Aorta (tissue), 5 donors: ENCODE measurements at places on chromosomes 7 and 10. TPM values are rescaled to one million over a fixed set of nuclear protein-coding genes. Genes with fewer than 3 reads are reported as not detected.

LRGUK gene
- total RNA-seq: 0.58 TPM

GRCh38 chr10:52741851-52742250 is 30.7 kb downstream of the MBL2 start:
- DNase-seq: no peak

DNA sequence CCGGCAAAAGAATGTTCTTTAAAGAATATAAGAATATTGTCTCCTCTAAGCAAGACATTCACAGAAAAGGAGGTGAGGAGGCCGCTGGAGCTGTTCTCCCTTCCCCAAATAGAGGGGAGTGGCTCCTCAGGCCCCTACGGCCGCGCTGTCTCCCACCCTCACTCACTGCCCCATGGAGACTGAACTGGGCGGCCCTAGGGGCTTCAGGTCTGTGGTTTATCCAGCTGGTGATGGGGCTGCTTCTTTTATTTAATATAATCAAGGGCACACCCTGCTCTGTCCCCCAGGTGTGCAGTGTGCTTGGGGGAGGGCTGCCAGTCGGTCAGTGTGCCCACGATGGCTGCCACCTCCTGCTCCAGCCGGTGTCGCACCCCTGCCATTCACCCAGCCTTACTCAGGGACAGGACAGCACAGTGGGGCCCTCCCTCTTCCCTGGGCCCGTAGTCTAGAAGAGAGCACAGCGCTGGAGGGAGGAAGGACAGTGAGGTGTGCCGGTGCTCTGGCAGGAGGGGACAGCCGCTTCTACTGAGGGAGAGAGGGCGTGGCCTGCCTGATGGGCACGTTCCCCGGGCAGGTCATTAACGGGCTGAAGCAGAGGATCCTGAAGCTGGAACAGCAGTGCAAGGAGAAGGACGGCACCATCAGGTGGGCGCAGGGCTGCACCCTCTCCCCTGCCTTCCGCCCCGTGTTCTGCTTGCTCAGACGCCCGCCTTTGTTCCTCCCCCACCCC is 23.4 kb downstream of the IQCE start:
- no peak for DNase-seq

GRCh38 chr7:83588602-83589240 is 60.2 kb downstream of the SEMA3E start:
- no peak for DNase-seq

- DNase-seq: no peak
These were observed 1059.8 kb downstream of the LRMDA start for GRCh38 chr10:76491216-76491615.

- no peak for DNase-seq
These were observed 442 bp downstream of the STYXL1 start for GRCh38 chr7:76047305-76047810.

- DNase-seq: peak; percentile 47
These were observed 220.3 kb downstream of the EBF3 start for GRCh38 chr10:129743738-129744133.

DNA sequence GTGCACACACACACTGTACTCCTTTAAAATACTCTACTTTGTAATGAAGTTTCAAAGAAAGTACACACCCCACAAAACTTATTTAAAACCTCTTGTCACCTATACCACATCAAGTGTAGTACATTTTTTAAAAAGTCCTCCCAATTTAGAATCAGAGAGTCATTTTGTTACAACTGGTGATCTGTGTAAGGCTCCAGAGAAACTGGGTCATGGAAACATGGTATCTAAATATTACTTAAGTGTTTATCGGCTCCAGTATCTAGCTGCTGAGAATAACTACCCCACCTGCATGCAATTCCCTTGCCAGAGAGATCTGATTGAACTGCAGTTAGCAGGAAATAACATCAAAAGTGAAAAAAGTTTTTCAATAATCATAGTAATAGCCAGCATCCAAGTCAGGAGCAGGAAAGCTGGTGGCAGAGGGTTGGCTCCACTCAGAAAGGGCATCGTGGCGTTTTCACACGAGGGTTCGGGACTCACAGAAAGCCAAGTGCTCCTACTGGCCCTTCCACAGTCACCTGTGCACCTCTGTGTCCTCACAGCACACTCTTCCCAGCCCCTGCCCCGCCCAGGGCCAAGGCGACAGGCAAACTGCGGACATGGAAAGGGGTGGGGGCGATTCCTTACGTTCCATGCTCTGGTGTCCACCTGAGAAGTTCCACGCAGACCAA is 6.5 kb downstream of the RGS10 start:
- peak; percentile 56 for DNase-seq

DNA sequence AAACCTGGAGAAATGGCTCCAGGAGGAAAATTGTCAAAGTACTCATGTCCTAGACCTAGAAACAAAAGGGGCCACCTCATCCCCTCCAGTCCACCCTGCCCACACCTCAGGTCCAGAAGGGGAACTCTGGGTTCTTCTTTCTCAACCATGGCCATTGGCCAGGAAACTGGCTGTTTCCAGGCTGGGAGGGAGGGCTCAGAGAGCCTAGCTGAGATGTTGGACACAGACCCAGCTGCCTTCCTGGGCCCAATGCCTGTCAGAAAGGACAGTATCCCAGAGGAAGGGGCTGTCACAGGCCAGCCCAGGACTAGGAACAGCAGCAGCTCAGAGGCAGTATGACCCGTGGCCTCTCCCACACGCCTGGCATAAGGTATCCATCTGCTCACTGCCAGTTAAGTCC is 9.6 kb downstream of the GRID1 start:
- no peak for DNase-seq

PROSER2 gene
- 8.0 TPM for total RNA-seq

GRCh38 chr10:1240341-1240775 is 184.2 kb downstream of the WDR37 start:
- peak; percentile 72 for DNase-seq

GRCh38 chr10:128507066-128507465 is 380.8 kb upstream of the MKI67 start:
- DNase-seq: no peak

DNA sequence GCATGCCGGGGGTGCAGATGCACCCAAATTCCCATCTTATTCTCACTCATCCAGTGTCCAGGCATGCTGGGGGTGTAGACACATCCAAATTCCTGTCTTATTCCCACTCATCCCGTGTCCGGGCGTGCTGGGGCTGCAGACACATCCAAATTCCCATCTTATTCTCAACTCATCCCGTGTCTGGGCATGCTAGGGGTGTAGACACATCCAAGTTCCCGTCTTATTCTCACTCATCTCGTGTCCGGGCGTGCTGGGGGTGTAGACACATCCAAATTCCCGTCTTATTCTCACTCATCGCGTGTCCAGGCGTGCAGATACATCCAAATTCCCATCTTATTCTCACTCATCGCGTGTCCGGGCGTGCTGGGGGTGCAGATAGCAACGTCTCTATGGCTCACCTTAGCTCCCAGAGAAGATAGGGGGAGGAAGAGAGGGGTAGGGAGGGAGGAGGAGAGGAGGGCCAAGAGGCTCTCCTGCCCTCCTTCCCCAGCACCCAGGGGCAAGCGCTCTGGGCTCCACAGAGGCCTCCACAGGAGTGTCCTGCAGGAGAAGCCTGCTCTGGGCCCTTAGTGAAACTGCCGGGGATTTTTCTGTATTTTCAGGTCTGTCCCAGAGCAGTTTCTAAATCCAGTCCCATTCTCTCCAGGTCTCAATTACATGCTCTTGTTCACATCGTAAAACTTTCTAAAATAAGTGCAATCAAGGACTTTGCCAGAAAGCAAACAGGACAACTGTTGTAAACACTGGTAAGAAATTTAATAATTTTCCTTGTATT is 210.8 kb downstream of the DIP2C start:
- peak; percentile 39 for DNase-seq

CYP26C1 gene
- total RNA-seq: 0.23 TPM

DNA sequence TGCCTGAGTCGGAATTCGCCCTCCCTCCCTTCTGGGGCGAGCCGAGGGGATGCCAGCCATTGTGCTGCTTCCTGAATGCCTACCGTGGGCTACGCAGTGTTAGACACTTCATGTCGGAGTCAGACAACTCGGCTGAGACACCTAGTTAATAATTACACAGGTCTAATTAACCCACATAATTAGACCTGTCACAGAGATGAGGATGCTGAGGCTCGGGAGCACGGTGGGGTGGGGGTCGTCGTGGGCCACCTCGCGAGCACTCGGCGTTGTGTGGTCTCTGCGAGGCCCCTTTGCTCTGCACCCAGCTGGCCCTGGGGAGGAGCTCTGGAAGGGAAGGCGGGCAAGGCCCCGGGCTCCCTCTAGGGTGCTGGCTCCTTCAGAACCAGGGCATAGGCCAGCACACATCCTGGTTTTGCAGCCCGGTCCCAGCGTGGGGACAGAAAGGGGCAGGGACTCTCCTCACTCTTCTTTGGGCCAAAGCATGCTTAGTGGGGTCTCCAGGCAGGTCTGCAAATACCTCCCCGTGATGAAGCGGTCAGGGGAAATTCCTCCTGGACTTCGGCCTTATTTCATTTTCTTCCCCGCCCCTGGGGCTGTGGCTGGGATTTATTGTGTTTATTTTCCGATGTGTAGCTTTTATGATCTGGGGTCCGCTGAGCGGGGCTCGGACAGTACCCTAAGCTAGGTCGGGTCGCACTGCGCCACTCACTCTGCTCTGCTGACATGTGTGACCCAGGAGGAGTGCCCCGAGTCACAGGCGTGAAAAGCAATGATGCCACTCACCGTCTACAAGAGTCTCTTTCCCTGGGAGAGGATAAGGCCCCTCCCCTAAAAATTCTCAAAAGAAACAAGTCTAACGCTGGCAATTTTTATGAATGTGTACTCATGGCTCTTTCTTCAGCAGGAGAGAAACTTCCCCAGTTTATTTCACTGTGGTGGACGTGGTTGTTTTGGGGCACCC is 4.9 kb upstream of the FOXL3 start:
- DNase-seq: peak; percentile 59

GRCh38 chr7:147796581-147796980 is 794.0 kb upstream of the C7orf33 start:
- no peak for DNase-seq

LBX1 gene
- total RNA-seq: not detected

DNA sequence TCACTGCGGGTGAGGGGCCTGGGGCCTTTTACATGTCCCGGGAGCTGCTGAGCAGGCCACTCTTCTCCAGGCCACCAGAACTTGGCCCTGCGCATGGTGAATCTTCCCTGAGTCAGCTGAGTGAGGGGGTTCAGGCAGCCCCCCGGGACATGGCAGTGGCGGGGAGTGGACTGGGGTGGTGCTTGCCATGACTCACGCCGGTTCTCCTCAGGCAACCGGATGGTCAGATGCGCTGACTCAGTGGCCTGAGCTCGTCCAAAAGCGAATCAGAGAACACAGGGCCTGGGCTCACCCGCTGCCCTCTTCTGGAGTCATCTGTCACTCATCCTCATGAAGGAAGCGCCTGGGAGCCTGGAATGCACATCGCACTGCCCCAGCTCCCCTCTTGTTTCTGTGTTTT is 33.5 kb downstream of the HTRA1 start:
- peak; percentile 91 for DNase-seq
